HCT116 (cell line): ENCODE measurements at places on chromosomes 16 and 17. TPM values are rescaled to one million over a fixed set of nuclear protein-coding genes. Genes with fewer than 3 reads are reported as not detected.

- H3K36me3 ChIP-seq, result no peaks in the 10 kb centered on the region
- H3K4me1 ChIP-seq, result peaks cover 2% of the 10 kb centered on the region; the same call in 1 of the 2 replicates
- H3K4me3 ChIP-seq, result no peak overlapping the region
- no peak for DNase-seq
- peaks cover 7% of the 10 kb centered on the region; the same call in 1 of the 2 replicates for H3K27me3 ChIP-seq
Measured at GRCh38 chr17:73588301-73588846, 55.9 kb downstream of the SDK2 start.

Gene RNF43
- 42.2 TPM for total RNA-seq

GRCh38 chr17:83026311-83026811 lies 53.0 kb upstream of the METRNL start:
- H3K4me1 ChIP-seq, result no peaks in the 10 kb centered on the region
- no peaks in the 10 kb centered on the region for H3K36me3 ChIP-seq
- no peak overlapping the region for H3K4me3 ChIP-seq
- H3K27ac ChIP-seq, result no peak overlapping the region

DNA sequence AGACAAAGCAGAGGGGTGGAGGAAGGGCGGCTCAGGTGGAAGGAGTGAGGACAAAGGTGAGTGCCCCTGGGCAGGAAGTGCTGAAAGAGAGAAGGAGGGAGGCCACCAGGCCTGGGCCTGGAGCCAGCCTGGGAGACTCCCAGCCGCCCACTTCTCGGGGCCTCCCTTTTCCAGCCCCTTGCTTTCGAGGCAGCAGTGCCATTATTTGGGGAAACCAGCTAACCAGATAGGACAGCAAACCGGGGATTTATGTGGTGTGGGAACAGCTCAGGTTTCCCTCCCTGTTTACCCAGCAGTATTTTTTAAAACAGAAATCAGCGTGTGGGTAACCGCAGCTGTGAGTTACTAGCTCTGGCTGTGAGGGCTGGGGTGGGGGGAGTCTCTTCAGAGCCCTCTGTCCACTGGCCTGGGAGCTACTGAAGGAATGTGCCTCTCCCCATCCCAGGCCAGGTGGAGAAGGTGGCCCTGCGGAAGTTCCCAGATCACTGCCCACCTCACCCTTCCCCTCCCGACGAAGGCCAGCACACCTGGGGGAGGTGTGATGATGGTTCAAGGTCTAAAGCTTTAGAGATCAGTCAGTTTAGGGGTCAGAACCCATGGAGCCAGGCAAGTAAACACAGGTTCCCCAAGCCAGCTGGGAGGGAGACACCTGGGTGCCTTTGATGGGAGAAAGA lies 8.4 kb upstream of the MEOX1 start:
- peaks cover 5% of the 10 kb centered on the region; the same call in 1 of the 2 replicates for H3K4me1 ChIP-seq
- no peak overlapping the region for H3K4me3 ChIP-seq
- H3K36me3 ChIP-seq, result no peaks in the 10 kb centered on the region
- DNase-seq, result no peak

Gene FSCN2
- total RNA-seq, result 10.1 TPM

- H3K4me3 ChIP-seq, result no peak overlapping the region
- H3K27me3 ChIP-seq, result no peaks in the 10 kb centered on the region
- H3K4me1 ChIP-seq, result no peaks in the 10 kb centered on the region
- H3K36me3 ChIP-seq, result no peaks in the 10 kb centered on the region
Measured at GRCh38 chr16:747978-748746, 7.4 kb upstream of the CIAO3 start.

- DNase-seq, result no peak
- no peak overlapping the region for H3K27ac ChIP-seq
- no peaks in the 10 kb centered on the region for H3K4me1 ChIP-seq
Measured at GRCh38 chr17:73650140-73650539, 5.9 kb upstream of the SDK2 start.

DNA sequence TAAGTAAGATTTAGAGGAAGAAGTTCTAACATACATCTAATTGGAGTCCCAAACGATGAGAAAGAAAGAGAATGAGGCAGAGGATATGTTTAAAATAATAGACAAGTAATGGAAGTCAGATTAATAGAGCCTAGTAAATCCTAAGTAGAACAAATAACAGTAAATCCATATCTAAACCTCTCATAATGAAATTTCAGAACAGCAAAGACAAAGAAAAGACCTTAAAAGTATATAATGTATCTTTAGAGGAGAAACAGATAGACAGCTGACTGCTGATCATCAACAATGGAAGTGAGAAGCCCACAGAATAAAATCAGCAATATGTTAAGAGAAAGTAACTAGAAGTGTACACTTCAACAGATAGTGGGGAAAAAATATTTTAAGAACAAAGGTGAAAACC lies 536.2 kb upstream of the ZFHX3 start:
- no peak overlapping the region for H3K27ac ChIP-seq
- H3K4me1 ChIP-seq, result no peaks in the 10 kb centered on the region
- H3K4me3 ChIP-seq, result no peak overlapping the region
- H3K27me3 ChIP-seq, result 0 out of 2 replicates have a peak, but pooled peaks cover 4% of the 10 kb centered on the region

DNA sequence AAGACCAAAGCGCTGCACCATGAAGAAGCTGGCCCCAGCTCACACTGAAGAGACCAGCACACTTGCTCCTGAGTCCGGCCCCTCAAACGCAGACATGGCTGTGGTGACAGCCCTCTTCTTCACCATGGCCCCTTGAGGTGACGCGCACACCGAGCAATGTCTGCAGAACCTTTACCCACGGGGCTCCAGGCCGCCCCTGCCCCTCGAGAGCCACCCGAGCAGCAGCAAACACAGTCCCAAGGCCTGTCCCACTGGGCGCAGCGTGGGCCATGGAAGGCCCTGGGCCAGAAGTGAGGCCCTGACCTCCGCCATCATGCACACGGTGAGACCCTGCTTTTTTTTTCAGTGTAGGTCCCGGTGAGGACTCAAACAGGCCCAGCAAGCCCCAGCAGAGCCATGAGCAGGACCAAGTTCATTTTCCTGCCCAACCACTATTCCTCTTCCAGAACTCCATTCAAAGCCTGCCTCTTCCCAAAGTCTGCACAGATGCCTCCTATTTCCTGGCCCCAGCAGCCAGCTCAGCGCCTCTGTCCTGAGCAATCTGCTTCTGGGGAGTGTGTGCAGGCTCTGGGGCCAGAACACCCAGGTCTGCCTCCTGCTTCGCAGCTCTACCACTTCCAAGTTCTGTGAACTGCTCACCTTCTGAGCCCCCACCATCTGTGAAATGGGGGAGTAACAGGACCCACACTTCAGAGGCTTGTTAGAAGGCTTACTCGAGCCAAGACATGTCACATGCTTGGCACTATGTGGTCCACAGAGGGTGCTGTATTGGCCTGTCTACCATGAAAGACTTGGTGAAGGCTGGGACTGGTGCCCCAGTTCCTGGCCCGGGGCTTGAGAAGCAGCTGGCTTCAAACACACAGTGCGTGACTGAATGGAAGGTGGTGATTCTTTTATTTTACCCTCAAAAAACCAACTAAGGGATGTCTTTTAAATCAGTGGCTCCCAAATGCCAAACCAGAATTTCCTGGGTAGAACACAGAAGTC lies 35.7 kb upstream of the GSG1L start:
- peaks cover 30% of the 10 kb centered on the region for H3K36me3 ChIP-seq
- H3K4me1 ChIP-seq, result no peaks in the 10 kb centered on the region
- DNase-seq, result no peak
- no peak overlapping the region for H3K4me3 ChIP-seq

GRCh38 chr17:46742565-46743270 lies 75.8 kb downstream of the WNT3 start:
- H3K4me1 ChIP-seq, result peaks cover 11% of the 10 kb centered on the region
- peak; percentile 57 for DNase-seq
- no peaks in the 10 kb centered on the region for H3K36me3 ChIP-seq
- H3K27ac ChIP-seq, result no peak overlapping the region
- no peak overlapping the region for H3K4me3 ChIP-seq

Gene STAT5A
- total RNA-seq, result 0.91 TPM

DNA sequence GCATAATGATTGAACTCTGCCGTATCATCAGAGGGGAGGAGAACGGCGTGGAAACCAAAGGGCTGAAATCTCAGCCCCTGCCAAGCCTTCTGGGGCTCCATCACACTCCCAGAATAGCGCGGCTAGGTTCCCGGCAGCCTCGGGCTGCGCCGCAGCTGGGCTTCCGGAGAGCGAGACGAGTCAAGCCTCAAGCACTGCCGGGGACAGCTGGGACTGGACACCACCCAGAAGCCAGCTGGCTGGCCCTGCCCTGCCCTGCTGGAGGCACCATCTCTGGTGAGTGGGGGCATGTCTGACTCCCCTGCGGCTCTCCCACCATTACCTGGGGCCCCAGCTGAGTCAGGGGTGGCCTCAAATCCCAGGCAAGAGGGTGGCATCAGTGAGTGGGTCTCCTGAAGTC lies 7.2 kb upstream of the GPRC5C start:
- H3K4me3 ChIP-seq, result no peak overlapping the region
- no peak for DNase-seq
- no peak overlapping the region for H3K27ac ChIP-seq

GRCh38 chr16:56108724-56109123 lies 82.6 kb upstream of the GNAO1 start:
- no peak overlapping the region for H3K27ac ChIP-seq
- H3K36me3 ChIP-seq, result no peaks in the 10 kb centered on the region
- peaks cover 33% of the 10 kb centered on the region; the same call in 1 of the 2 replicates for H3K27me3 ChIP-seq
- H3K4me3 ChIP-seq, result no peak overlapping the region

DNA sequence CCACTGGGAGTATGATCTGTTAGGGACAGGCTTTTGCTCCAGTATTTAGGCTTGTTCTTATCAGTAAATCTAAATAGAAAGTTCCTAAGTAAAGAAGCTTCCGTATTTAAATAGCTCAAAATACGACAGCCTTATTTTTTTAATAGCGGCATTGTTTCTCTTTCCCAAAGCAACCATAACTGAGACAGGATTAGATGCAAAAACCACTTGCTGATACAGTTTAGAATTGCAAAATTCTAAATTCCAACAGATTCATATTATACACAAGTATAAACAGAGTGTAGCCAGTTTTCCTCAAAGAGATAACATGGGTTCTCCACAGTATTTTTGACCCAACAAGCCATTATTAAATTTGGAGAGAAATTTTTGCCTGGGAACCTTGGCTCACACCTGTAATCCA lies 276.7 kb downstream of the FTO start:
- H3K4me3 ChIP-seq, result no peak overlapping the region
- DNase-seq, result no peak
- H3K27me3 ChIP-seq, result no peaks in the 10 kb centered on the region
- no peaks in the 10 kb centered on the region for H3K36me3 ChIP-seq

- peaks cover 52% of the 10 kb centered on the region for H3K4me1 ChIP-seq
- H3K27ac ChIP-seq, result no peak overlapping the region; the same call in 1 of the 2 replicates
- H3K27me3 ChIP-seq, result no peaks in the 10 kb centered on the region
- H3K36me3 ChIP-seq, result no peaks in the 10 kb centered on the region; the same call in 1 of the 2 replicates
Measured at GRCh38 chr17:39653662-39654331, 11.4 kb upstream of the TCAP start.

GRCh38 chr16:23175651-23176050 lies 6.9 kb upstream of the SCNN1G start:
- no peaks in the 10 kb centered on the region for H3K36me3 ChIP-seq
- H3K27ac ChIP-seq, result no peak overlapping the region
- peaks cover 42% of the 10 kb centered on the region for H3K27me3 ChIP-seq
- DNase-seq, result no peak
- no peak overlapping the region for H3K4me3 ChIP-seq
- no peaks in the 10 kb centered on the region for H3K4me1 ChIP-seq

Gene ORC6
- 44.7 TPM for total RNA-seq

- 0 out of 2 replicates have a peak, but pooled peaks cover 2% of the 10 kb centered on the region for H3K4me1 ChIP-seq
- no peaks in the 10 kb centered on the region for H3K27me3 ChIP-seq
- no peak overlapping the region for H3K4me3 ChIP-seq
- no peak overlapping the region for H3K27ac ChIP-seq
- no peak for DNase-seq
- no peaks in the 10 kb centered on the region for H3K36me3 ChIP-seq
Measured at GRCh38 chr17:42061646-42062487, 11.5 kb upstream of the C17orf113 start.

GRCh38 chr16:52963855-52964242 lies 88.8 kb downstream of the CHD9NB start:
- no peak overlapping the region for H3K4me3 ChIP-seq
- H3K4me1 ChIP-seq, result no peaks in the 10 kb centered on the region
- H3K27me3 ChIP-seq, result no peaks in the 10 kb centered on the region
- H3K36me3 ChIP-seq, result no peaks in the 10 kb centered on the region
- H3K27ac ChIP-seq, result no peak overlapping the region

GRCh38 chr16:57341062-57341440 lies 17.5 kb upstream of the CCL22 start:
- H3K4me3 ChIP-seq, result no peak overlapping the region
- H3K27me3 ChIP-seq, result no peaks in the 10 kb centered on the region
- no peaks in the 10 kb centered on the region for H3K36me3 ChIP-seq
- H3K27ac ChIP-seq, result no peak overlapping the region
- no peaks in the 10 kb centered on the region for H3K4me1 ChIP-seq

GRCh38 chr17:41777574-41778188 lies 8.8 kb downstream of the JUP start:
- H3K27me3 ChIP-seq, result no peaks in the 10 kb centered on the region
- no peak overlapping the region for H3K4me3 ChIP-seq
- H3K36me3 ChIP-seq, result no peaks in the 10 kb centered on the region
- no peak for DNase-seq
- peak overlapping the region; percentile 86 for H3K27ac ChIP-seq

DNA sequence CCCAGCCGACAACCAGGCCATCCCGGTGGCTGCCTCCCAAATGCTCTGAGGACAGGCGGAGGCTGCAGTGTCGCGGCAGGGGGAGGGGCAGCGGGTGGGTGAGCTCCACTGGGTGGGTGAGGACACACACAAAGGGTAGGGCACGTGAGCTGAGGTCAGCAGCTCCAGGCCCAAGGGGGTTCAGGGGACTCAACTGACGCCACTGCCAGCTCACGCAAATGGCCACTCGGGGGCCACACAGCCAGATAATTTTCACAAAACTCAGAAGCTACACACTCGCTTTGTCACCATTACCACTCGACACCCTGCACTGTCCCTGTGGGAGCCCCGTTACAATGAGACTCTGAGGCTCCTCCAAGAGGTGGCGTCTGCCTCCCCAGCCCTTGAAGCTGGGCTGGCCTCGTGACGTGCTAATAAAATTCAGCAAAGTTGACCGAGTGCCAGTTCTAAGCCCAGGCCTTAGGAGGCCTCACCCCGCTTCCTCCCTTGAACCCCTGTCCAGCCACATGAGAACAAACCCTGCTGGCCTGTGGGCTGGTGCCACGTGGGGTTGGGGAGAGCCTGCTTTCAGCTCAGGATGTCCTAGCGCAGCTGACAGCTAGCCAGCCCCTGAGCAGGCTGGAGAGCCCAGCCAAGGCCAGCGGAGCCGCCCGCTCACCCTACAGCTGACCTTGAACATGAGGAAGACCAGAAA lies 56.9 kb downstream of the RMI2 start:
- no peak overlapping the region for H3K4me3 ChIP-seq
- no peak for DNase-seq
- no peaks in the 10 kb centered on the region for H3K4me1 ChIP-seq
- H3K27me3 ChIP-seq, result no peaks in the 10 kb centered on the region
- H3K27ac ChIP-seq, result no peak overlapping the region
- no peaks in the 10 kb centered on the region for H3K36me3 ChIP-seq
